ENCODE measurements at places on chromosomes 11 and 22.

- no peak for DNase-seq
These were observed 640 bp upstream of the KCNA4 start for GRCh38 chr11:30017445-30017895.

GRCh38 chr11:133720951-133721350 is 124.4 kb downstream of the SPATA19 start:
- DNase-seq: no peak

DNA sequence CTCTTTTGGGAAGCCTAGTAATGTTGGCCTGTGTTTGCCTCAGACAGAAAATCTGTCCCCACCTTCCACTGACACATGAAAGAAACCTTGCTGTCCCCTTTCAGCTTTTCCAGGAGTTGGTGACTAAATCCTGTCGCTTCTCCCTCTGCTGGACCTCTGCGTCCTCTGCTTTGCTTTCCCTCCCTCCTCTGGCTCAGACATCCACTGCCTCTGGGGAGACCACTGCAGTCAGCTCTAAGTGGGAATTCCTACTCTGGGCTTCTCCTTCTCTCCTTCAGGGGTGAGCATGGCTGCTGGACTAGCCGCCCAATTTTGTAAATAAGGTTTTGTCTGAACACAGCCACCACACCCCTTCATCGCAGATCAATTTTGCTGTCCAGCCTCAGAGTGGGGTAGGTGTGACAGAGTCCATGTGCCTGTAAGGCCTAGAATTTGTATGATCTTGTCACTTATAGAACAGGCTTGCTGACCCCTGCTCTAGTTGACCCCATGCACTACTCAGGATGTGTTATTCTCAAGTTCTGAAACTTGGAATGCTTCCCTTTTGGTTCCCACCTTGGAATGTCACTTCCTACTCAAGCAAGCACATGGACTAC is 23.0 kb downstream of the LRRC74B start:
- no peak for DNase-seq

GRCh38 chr22:43827926-43828724 is 16.0 kb upstream of the EFCAB6 start:
- no peak for DNase-seq

GRCh38 chr11:106491751-106492150 is 414.3 kb downstream of the AASDHPPT start:
- no peak for DNase-seq

- no peak for DNase-seq
These were observed 16.8 kb upstream of the GLYATL1 start for GRCh38 chr11:58922479-58922878.

- peak; percentile 63 for DNase-seq
These were observed 76.0 kb upstream of the WNT7B start for GRCh38 chr22:46052801-46053562.
